Anterior cingulate cortex (tissue), 58 donors: ENCODE measurements at places on chromosomes 7 and 10.

GRCh38 chr10:74187237-74187636 lies 36.2 kb downstream of the ADK start:
- no peak for DNase-seq

- DNase-seq: no peak
These were observed 7.8 kb downstream of the GPER1 start for GRCh38 chr7:1095621-1096155.

DNA sequence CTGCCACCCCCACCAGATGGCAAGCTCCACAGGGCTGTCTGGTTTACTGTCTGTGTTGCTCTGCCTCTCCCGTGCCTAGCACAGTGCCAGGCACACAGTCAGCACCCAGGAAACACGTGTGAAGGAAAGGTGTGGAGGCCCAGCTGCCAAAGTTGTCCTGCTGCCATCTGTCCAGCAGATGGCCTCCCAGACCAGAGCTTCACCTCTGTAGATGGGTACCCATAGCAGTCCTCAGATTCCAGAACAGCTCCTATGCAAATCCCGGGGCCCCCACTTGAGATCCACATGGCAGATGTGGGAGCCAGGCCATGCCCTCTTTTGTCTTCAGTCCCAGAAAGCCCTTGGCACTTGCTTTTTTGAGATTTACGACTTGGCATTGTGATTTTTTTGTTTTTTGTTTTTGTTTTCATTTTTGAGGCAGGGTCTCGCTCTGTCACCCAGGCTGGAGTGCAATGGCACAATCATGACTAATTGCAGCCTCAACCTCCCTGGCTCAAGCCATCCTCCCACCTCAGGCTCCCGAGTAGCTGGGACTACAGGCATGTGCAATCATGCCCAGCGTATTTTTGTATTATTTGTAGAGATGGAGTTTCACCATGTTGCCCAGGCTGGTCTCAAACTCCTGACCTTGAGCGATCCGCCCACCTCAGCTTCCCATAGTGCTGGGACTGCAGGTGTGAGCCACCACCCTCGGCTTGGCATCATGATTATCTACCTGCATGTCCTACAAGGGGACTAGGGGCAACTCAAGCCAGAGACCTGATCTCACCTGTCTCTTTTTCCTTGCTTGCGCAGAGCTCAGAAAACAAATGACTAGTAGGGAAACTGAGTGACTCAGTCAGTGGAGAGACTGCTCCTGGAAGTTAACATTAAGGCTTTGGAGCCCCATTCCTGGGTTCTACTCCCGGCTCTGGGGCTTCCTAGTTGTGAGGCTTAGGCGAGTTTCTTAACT lies 16.9 kb upstream of the PALD1 start:
- DNase-seq: no peak

- DNase-seq: no peak
These were observed 25.4 kb downstream of the CALD1 start for GRCh38 chr7:134804854-134805253.

DNA sequence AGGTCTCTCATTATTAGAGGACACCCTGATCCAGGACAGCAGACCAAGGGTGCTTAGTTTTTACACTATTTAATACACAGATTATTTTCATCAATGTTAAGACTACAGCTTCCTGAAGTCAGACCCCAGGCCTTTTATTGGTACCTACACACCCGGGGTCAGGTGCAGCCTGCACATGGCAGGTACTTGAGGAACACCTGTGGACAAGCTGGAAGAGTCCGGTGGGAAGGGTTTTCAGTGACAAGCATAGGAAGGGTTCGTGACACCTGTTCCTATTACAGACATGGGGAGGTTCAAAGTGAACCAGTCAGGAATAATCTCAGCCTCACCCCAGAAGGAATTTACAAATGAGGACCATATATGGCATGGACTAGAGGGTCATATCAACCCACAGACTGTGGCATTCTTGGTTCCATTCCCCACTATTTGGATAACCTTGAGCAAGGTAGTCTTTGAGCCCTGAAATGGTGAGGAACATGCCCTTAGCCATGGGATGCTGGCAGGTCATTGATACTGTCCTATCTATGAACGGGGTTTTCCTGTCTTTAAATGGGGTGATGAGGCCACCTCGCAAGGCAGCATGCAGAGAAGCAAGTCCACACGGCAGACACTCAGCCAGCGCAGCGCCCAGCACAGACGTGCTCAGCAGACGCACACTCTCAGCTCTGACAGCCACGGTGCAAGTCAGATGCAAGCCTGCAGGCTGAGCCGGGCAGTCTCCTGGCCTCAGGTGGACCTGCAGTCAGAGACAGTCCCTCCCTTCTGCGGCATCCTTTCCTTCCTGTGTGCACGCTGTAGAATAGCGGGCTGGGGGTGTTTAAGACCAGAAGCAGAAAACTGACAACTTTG lies 624.9 kb downstream of the PTPRN2 start:
- DNase-seq: no peak

- no peak for DNase-seq
These were observed 46.9 kb downstream of the AHCYL2 start for GRCh38 chr7:129271500-129272355.

- DNase-seq: no peak
These were observed 14.8 kb downstream of the STEAP1B start for GRCh38 chr7:22485189-22485588.

- DNase-seq: no peak
These were observed 44.0 kb upstream of the FAM133B start for GRCh38 chr7:92634205-92634604.

- no peak for DNase-seq
These were observed 260.1 kb upstream of the LRRN3 start for GRCh38 chr7:110830778-110831177.

DNA sequence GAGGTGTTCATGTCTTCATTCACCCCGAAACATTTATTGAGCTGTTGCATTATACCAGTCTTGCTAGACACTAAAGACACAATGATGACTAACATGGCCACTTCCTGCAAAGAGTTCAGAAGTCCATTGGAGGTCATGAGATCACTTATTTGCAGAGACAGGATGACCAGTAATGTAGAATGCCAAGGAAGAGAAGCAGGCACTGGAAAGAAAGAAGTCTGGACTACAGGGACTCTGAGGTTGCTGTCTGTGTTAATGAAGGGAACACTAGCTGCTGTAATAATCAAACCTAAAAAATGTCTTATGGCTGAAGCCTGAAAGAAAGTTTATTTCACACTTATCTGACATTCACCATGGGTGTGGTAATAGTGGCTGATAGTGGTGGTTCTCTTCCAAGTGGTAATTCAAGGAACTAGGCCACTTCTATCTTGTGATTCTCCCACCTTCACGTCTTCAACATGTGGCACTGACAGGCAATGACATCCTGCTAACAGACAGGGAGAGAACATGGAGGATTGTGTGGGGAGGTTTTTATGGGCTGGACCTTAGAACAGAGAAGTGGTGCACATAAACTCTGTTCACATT lies 89.2 kb upstream of the MKLN1 start:
- DNase-seq: no peak

- no peak for DNase-seq
These were observed 12.6 kb downstream of the DHX32 start for GRCh38 chr10:125868372-125868975.

- no peak for DNase-seq
These were observed 400.9 kb downstream of the SORCS3 start for GRCh38 chr10:105041956-105042355.

GRCh38 chr10:8691498-8692017 lies 637.1 kb downstream of the GATA3 start:
- no peak for DNase-seq

DNA sequence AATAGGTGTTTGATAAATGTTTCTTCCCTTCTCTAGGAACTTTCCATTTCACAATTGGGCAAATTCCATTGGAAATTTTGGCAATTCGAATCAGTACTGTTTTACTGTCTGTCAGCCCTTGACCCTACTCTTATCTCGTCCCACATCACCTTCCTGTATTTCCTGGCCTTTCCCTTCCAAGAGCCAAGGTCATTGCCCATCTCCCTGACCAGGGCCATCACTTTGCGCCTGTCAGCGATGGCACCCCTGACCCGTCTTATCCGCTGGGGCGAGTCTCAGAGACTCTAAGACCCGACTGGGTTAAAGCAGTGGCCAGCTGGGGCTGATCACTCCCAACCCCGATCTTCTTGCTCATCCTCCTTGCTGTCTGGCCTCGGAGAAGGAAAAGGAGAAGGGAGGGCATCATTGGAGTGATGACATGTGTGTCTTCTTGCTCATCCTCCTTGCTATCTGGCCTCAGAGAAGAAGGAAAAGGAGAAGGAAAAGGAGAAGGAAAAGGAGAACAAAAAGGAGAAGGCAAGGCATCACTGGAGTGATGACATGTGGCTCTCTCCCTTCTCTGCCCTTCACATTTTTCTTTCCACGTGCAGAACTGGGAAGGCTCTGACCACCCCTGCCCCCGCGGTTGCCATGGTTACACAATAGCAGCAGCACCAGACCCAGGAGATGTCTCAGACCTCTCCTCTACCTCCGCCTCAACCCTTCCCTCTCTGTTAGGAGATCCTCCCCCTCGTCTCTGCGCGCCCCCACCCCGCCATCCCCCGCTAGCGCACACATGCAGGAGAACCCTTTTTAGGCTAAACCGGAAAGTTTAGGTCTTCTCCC lies 2.0 kb downstream of the SEMA3D start:
- DNase-seq: no peak

- DNase-seq: no peak
These were observed 920.1 kb upstream of the AUTS2 start for GRCh38 chr7:68678196-68678595.

DNA sequence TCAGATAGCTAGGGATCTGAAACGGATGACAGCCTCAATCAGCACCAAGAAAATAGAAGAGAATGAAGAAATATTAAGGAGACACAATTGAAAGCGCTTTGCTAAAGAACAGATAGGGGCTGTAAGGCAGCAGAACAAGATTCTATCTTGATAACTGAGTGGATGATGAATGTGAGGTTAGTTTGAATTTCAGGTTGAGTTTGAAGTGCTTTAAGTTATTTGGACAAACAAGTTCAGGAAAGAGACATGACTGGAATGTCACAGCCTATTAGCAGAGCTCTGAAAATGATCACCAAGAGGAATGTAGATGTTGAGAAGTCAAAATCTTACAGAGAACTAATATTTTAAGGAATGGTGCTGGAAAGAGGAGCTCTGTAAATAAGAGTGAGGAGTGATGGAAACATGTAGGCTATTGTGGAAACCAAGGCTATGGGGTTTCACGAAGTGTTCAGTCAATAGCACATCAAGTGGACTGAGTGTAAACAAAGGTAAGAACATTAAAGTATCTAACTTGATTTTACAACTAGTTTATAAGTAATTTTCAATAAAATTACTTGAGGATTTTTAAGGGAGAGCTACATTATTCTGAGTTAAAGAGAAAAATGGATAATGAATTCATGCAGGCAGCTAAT lies 61.6 kb downstream of the MEST start:
- DNase-seq: no peak

GRCh38 chr10:43079856-43080255 lies 3.0 kb downstream of the RET start:
- no peak for DNase-seq

DNA sequence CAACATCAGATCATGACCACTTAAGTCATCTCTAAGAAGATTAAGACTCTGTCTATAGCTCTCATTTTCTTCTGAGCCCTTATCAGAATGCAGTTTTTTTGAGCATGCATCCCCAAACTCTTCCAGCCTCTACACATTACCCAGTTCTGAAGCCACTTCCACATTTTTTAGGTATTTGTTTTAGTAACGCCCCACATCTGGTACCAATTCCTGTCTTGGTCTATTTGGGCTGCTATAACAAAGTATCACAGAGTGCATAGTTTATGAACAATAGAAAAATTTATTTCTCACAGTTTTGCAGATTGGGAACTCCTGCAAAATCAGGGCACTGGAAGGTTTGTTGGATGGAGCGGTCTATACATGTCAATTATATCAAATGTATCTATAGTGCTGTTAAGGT lies 107.7 kb upstream of the KCND2 start:
- DNase-seq: no peak

DNA sequence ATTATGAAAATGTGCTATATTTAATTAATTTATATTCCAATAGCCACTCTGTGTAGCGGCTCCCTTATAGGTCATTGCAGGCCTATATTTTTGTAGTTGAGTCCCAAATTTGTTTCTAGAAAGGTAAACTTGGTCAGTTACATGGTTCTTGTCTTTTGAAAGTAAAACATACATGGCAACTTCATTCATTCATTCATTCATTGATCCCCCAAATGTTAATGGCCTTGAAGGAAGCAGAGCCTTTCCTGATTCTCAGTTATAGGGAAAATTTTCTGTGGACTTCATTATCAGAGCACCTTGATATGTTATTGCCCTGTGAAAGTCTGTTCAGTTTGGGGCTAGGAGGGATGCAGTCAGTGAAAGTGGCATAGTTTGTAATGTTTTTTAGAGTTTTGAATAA lies 2.9 kb downstream of the BLVRA start:
- DNase-seq: no peak

DNA sequence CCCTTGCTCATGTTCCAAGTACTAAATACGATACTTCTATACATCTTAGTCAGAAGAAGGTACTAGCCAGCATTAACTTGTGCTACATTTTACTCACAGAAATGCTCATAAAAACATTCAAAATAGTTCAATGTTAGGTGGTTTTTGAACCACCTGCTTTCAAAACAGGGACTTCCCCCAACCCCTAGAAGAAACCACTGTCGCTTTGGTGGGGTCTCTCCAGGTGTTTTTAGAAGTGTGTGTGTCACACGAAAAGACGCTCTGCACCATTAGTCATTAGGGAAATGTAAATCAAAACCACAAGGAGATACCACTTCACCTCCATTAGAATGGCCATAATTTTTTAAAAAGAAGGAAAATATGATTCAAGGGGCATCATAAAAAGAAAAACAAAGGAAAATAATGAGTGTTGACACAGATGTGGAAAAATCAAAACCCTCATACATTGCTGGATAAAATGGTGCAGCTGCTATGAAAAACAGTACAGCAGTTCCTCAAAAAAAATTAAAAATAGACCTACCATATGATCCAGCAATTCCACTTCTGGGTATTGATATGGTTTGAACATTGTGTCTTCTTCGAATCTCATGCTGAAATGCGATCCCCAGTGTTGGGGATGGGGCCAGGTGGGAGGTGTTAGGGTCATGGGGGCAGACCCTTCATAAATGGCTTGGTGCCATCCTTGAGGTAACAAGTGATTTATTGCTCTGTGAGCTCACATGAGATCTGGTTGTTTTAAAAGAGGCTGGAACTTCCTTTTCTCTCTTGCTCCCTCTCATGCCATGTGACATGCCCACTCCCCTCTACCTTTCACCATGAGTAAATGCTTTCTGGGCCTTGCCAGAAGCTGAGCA lies 74.2 kb downstream of the MALSU1 start:
- DNase-seq: no peak

- no peak for DNase-seq
These were observed 34.3 kb upstream of the WASHC2A start for GRCh38 chr10:50033481-50033880.

DNA sequence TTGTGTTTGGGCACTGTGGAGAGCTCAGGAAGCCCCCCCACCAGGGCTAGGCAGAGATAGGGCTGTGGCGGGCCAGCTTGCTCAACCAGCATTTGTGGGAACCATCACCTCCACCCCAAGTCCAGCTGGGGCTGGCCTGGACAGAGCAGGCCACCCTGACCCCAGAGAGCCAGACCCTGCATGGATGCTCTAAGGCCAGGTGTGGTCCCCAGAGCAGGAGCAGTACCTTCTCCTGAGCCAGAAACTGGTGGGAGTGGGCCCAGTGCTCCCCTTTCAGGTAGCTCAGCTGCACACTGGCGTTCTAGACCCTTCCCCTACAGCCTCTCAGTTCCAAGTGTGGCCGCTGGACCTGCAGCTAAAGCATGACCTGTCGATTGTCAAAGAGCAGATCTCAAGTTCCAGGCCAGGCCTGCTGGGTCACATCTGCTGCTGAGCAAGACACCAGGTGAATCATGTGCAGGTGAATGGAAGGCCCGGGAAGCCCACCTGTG lies 57.2 kb downstream of the RASGEF1A start:
- DNase-seq: no peak

- DNase-seq: no peak
These were observed 72.3 kb upstream of the STEAP1B start for GRCh38 chr7:22572292-22572691.
